ENCODE measurements at places on chromosomes 5 and 9.

DNA sequence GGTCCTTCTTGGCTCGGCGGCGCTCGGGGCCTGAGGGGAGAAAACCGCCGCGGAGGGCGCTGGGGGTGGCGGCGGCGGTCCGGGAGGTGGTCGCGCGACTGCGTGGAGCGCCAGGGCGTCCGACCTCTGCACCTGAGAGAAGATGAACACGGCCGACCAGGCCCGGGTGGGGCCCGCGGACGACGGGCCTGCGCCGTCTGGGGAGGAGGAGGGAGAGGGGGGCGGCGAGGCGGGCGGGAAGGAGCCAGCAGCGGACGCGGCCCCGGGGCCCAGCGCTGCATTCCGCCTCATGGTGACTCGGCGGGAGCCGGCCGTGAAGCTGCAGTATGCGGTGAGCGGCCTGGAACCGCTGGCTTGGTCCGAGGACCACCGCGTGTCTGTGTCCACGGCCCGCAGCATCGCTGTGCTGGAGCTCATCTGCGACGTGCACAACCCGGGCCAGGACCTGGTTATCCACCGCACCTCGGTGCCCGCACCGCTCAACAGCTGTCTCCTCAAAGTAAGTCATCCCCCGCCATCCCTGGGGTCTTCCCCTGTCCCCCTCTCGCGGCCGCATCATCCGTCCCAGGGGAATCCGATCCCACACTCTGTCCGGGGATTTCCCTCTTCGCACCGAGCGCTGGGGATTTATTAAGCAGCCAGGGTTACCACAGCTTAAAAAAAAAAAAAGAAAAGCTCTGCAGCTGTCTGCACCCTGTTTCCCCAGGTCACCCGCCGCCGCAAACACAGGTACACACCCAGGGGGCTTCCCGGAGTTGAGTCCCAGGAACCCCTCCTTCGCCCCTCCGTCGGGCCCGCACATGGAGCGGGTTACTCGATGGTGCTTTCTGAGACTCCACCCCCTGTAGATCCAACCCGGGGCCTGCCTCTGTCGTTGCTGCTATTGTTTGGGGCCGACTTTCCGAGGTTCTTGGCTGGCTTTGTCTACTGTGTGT lies at the start of gene GTF3C4:
TSS of gene GTF3C4 (plus strand) at position 8 of the 935 bp plus-strand sequence. CDS start at position 143, 135 bp downstream.
- DNase-seq = peak; percentile 78

GRCh38 chr5:100004969-100005368 lies 530.2 kb upstream of the FAM174A start:
- no peak for DNase-seq

DNA sequence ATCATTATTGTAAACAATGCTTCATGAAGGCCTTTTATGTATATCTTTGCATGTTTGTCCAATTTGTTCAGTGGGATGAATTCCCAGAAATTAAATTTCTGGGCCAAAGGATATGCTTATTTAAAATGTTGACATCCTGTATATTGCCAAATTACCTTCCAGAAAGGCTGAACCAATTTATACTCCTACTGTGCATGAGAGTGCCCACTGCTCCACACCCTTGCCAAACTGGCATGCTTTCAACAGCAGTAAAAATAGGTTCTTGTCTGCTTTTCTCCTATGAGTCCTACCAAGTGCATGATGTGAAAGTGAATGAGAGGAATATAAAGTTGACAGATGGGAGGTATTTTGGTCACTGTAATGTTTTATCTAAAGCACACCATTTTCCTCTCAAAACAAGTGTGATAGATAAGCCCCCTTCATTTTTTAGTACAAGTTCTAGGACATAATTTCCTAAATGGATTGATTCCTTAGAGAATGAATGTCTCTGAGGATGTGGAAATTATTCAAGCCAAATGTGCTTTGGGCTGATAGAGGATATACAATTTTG lies 70.5 kb upstream of the ERBIN start:
- no peak for DNase-seq

DNA sequence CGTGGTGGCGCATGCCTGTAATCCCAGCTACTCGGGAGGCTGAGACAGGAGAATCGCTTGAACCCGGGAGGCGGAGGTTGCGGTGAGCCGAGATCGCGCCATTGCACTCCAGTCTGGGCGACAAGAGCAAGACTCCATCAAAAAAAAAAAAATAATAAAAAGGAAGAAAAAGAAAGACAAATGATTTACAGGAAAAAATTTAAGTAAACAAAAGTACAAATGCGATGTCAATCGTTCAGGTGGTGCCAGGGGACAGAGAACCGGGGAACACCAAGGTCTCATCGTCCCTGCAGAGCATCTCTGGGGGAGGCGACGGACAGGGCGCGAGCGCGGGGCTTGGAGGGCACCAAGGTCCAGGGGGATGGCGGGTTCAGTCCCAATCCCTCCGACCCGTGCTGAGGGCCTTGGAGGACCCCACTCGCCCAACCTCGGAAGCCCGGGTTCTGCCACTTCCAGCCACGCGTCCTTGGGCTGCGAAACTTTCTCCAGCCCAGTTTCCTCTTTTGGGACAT lies 607 bp upstream of the HNRNPAB start:
- DNase-seq = no peak

- no peak for DNase-seq
Measured at GRCh38 chr9:107127608-107128007, 155.5 kb upstream of the RAD23B start.

GRCh38 chr9:79764374-79764773 lies 192.6 kb downstream of the TLE4 start:
- no peak for DNase-seq

DNA sequence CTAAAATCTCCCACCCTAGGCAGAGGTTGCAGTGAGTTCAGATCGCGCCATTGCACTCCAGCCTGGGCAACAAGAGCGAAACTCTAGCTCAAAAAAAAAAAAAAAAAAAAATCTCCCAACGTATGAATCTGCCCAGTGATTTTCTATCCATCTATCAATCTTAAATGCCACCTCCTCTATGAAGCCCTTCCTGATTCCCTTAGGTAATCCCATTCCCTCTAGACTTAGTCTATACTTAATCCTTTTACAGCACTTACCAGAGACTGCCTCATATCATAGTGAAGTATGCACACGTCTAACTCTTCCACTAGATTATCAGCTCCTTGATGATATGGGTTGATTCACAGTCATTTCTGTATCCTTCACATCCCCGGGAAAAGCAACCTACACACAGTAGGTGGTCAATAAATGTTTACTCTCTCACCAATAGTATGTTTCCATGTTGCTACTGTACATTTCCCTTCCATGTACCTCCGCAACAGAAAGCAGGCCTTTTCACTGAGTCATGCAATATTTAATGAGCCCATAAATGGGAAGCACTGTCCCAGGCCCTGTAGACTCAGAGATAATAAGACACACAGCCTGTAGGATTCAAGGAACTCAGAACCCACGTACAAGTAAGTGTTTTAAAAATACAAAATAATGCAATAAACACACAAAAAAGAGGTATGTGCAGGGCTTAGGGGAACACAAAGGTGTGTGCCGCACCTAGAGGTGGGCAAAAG lies 1.2 kb downstream of the DROSHA start:
- no peak for DNase-seq

DNA sequence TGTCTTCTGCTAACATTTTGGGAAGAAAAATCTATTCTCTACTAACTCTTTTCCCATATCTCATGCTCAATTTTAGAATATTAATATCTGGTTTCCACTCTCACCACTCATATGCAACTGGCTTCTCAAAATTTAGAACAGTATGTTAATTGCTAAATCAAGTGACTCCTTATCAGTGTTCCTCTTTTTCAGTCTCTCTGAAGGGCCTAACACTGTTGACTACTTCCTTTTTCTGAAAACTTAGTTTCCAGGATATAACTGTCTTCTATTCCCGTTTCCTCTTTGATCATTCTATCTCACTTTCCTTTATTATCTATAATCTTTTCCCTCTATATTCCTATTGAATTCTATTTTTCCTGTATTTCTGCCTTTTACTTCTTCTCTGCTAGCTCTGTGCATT lies 1717.2 kb upstream of the C9orf72 start:
- DNase-seq = peak; percentile 0

GRCh38 chr9:95826183-95826838 lies 49.2 kb upstream of the ERCC6L2 start:
- DNase-seq = no peak

DNA sequence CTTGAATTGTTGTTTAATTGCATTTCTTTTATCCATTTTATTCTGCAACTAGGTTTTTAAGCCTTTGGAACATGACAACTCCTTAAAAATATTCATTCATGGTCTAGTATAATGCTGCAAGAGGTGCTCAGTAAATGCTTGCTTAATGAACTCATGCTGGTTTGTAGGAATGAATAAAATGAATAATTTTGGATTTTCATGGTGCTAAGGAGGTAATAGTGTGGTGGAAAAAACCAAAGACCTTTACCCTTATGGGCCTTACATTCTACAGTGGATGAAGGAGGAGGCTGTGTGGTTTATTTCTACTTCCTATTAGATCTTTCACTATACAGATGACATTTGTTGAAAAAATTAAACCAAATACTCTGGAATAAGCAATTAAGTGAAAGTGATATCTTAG lies 43.4 kb downstream of the LRRTM2 start:
- no peak for DNase-seq

All from CD4-positive, alpha-beta T cell treated with Interleukin-4 for 1 hour (primary cell).